Urinary bladder (tissue), 4 donors: ENCODE measurements at places on chromosomes 6 and 20.

DNA sequence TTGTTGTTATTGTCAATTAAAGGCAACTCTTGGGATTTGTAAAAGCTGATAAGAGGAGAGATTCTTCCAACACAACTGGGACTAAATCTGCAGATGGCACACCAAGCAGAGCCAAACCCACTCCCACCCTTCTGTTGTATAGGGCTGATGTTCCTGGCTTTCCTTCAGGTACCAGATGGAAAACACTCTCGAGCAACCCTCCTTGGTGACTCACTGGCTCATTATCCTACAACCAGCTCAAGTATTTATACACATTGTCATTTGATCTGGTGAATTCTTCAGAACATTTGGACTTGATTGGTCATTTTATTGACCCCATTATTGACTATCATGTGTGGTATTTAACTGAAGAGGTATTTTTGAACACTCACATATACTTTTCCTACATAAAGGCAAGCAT lies 190.3 kb upstream of the PCSK2 start:
- no peak for DNase-seq

- DNase-seq, result peak; percentile 33
Measured at GRCh38 chr20:14055127-14055742, 59.9 kb downstream of the MACROD2 start.

- no peak for DNase-seq
Measured at GRCh38 chr6:170187669-170188566, 103.0 kb downstream of the DLL1 start.

DNA sequence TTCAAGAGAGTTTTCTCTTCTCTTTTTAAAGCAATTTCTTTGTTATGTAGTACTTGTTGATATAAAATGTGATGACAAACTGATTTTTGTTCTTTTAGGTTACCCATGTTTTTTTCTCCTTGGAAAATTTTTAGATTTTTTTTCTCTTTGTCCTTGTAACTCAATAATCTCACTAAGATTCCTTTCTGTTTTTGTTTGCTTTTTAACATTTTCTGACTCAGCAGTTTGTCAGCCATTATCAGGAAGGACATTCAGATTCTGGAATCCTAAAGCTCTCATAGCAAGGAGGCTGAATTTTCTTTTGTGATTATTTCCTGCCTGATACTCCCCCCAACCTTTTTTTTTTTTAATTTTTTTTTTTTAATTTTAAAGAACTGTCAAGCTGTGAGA lies 75.2 kb upstream of the CITED2 start:
- no peak for DNase-seq

DNA sequence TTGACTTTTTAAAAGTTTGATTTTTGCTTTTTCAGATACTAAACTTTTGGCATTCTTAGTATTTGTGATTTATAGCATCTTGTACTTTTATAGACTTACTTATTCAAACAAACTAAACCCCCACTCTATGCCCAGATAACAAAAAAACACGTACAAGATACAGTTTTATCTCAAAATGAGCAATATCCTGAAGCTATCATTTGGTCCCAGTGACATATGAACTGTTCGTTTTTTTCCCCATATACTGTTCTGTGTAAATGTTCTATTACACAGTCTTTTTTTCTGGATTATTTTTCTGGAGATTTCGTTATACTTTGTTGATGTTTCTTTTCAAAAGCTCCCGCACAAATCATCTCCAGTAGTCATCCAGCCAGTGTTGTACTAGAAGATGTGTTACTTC lies 27.3 kb upstream of the SERINC3 start:
- DNase-seq, result no peak

DNA sequence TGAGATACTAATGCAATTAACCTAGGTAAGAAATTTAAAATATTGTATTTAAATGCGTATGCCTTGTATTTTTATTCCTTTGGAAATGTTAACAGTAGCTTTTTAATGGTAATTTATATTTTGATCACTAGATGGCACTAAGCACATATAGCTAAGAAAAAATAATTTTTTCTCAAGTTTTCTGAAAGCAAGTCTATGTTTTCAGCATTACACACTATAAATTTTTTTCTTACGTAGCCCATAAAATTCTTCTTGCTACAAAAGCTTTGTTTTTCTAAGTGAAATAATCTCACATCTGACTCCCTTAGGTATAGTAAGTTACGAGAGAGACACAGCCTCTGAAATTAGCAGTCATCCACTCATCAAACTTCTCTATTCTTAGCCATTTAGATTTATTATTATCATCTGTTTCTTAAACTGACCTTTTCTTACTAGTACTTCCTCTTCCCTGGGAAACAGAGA lies 35.7 kb downstream of the TSPYL4 start:
- no peak for DNase-seq

- no peak for DNase-seq
Measured at GRCh38 chr20:45857882-45858216, 435 bp downstream of the ZSWIM3 start.
